H9 (cell line): ENCODE measurements at places on chromosomes 1 and 21.
A peak's percentile ranks its signal among the peaks of the same experiment; 100 is the strongest.

DNA sequence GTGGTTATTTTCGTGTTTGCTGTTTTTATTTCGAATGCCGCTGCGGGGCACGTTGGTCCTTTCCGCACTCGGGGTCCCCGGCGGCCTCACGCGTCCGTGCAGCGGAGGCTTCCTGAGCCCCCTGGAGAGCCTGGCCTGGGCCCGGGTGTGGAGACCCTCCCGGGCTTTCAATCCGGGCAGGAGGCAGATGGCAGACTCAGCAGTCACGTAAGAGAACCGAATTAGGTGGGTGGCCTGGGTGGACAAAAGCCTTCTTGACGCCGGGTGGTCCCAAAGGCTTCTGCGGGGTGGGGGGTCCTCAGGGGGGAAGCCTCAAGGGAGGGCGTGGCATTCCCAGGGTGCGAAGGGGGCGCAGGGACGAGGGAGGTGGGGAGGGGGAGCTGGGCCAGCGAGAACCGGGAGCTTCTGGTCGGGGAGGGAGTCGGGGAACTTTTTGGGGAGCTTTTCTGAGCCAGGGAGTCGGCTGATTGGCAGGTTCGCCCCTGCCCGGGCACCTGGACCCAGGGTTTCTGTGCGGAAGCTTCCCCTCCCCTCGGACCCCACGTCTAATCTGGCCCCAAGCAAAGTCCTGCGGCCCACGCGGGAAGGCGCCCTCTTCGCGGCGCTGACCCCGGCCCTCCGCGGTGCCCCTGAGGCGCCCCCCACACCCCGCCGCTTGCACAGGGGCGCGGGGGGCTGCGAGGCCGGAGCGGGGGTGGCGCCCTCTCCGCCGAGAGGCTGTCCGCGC lies 1.3 kb upstream of the HES4 start:
- DNase-seq, result peak; percentile 51

GRCh38 chr1:12339396-12339795 lies 109.6 kb downstream of the VPS13D start:
- no peak for DNase-seq

GRCh38 chr1:185816460-185816859 lies 82.3 kb downstream of the HMCN1 start:
- DNase-seq, result no peak

DNA sequence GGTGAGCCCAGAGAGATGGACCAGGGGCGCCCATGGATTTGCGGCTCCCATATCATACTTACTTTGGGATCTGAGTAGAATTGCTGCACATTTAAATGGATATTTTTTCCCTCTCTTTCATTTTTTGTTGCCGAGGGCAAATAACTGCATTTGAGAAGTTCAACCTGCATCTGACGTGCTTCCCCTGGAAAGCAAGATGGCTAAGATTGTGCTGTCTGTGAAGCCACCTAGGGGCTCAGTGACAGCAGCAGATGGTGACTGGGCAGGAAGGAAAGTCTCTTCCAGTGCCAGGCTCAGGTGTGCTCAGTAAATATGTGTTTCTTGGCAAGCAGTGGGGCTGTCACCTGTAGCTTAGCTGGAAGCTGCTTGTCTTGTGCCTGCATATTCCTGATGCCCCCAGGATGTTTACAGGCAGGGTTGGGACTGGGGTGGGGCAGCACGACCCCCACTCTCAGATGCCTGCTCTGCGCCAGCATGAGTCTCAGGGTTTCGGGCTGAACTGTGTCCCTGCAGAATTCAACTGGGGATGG lies 59.8 kb upstream of the ETV3 start:
- no peak for DNase-seq

- DNase-seq, result no peak
Observed at GRCh38 chr1:192682335-192682734, 46.4 kb downstream of the RGS13 start.

DNA sequence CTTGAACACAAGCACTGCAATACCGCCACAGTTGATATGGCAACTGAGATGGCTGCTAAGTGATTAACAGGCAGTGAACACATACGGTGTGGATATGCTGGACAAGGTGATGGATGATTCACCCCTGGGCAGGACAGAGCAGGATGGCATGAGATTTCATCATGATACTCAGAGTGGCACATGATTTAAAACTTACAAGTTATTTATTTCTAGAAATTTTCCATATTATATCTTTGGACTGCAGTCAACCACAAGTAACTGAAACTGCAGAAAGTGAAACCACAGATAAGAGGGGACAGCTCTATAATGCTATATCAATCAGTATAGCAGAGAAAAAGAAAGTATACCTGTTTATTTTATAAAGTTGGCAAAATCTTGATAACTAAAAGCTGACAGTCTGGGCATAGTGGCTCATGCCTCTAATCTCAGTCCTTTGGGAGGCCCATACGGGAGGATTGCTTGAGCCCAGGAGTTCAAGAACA lies 47.9 kb downstream of the PHACTR4 start:
- no peak for DNase-seq

GRCh38 chr1:58989845-58990244 lies 206.0 kb upstream of the JUN start:
- DNase-seq, result no peak

GRCh38 chr1:53731779-53732305 lies 7.1 kb downstream of the GLIS1 start:
- DNase-seq, result no peak

DNA sequence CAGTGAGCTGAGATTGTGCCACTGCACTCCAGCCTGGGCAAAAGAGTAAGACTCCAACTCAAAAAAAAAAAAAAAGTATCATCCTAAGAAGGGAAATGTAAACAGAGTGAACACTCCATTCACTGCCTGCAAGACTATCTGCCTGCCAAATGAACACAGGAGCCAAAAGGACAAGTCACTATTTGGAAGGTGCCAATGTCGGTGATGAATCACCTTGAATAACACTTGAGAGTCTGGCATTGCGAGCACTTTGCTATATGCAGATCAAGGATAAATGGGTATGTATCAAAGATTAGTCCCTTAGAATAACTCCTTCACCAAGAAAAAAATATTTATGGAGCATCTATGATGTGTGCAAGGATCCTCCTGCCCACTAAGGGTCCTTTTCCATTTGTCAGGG lies 6.6 kb downstream of the UBR4 start:
- DNase-seq, result no peak

DNA sequence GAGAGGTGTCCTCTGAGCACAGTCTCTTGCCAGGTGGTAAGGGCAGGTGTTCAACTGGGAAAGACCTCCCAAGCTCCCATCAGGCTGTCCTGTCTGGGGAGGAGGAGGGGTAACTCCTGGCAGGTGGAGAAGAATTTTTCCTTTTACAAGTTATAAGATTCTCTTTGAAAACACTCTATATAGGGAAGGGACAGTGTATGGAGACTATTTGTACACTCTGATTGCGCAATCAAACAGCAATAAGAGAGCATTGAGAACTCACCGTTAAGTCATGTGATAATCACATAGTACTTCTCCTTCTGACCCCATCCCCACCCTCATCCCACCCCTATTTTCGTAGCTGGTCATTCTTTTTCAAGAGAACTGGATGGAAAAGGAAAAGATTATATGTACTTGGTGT lies 179.3 kb upstream of the ZNF644 start:
- no peak for DNase-seq

GRCh38 chr1:38502758-38503157 lies 356.8 kb downstream of the RRAGC start:
- DNase-seq, result peak; percentile 87

DNA sequence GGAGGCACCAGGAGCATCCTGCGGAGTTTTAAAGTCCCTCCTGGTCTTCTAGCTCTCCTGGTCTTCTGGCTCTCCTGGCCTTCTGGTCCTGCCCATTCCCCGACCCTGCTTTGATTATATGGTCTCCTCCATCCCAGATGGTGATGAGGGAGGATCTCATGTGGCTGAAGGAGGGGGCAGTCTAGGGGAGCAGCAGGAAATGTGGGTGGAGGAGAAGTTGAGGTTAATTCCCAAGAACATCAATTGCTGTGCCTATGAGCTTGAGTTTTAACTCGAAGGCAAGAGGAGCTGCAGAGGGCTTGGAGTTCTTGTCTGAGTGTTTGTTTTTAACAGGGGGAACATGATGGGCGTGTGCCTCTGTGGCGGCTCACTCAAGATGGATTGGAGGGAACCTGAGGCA lies 408.8 kb downstream of the MATN1 start:
- DNase-seq, result no peak

DNA sequence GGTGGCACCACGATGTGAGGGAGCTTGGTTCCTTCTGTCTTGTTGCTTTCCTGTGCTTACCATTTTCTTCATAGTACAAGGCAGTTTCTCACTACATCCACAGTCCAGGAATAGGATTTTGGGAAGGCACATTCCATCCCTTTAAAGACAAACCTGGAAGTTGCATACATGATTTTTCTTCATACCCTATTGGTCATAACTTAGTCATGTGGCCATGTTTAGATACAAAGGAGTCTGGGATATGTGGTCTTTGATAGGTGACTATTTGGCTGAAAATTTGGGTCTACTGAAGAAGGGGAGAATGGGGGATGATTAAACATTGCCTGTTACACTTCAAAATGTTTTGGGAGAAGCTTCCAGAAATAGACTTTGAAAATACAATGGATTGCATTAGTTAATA lies 7.0 kb downstream of the DYRK1A start:
- no peak for DNase-seq

DNA sequence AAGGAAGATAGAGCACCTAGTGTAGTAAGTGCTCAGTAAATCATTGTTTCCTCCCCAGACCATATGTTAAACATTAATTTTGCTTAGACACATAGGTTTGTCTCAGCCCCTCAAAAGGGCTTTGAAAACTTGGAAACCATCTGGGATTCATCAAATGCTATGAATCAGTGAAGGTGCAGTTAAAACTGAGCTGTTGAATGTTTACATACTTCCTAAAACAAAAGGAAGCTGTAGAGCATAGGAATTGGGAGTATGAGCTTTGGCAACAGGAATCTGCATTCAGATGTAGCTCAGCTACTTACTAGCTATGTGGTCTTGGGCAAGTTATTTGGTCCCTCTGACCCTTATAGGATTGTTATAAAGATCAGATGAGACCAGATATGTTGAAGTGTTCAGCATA lies 18.7 kb upstream of the PODN start:
- DNase-seq, result no peak

DNA sequence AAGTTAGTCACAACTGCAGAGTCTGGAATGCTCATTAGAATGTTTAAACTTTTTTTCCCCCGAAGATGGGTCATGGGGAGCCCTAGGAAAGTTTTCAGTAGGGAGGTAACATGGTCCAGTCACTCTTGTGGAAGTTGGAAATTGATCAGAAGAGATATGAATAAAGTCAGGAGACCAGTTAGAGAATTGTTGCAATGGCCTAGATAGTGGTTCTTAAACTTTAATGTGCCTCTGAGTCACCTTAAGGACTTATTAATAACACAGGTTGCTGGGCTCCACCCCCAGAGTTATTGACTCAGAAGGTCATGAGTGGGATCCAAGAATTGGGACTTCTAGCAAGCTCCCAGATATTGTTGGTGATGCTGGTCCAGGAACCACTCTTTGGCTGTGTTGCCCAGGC lies 3.2 kb upstream of the TFAP2E start:
- no peak for DNase-seq

- no peak for DNase-seq
Observed at GRCh38 chr1:211825980-211826379, 4.6 kb downstream of the LPGAT1 start.

DNA sequence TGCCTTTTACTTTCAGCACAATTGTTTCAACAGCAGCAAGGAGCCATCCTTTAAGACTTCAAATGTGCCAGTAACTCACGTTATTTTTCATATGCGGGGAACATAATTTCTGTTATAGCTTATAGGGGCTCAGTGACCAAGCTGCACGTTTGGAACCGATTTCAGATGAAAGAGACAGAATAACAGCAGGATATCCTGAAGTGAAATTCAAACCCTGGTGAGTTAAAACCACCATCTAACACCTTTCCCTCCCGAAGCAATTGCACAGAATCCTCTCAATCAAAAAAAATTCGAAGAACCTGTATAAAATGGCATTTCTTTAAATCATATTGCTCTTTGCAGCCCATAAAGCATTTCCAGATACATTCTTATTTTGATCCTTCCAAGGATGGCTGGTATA lies 6.9 kb downstream of the SMYD2 start:
- no peak for DNase-seq

GRCh38 chr1:234842726-234843641 lies 233.0 kb upstream of the IRF2BP2 start:
- no peak for DNase-seq

DNA sequence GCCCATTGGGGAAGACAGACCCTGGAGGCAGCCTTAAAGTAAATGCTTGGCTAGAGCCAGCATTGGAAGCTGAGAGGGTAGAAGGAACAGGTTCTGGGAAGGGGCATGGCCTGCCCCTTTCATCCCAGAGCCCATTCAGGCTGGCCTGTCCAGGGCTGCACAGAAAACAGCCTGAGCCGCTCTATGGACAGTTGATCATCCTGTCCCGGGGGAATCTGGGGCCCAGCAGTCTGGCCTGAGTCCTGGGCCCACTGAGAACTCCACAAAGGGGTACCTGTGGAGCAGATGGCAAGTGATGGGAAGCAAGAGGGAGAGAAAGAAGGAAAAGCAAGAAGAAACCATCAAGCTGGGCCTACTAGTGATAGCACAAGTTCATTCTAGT lies 13.2 kb downstream of the TMEM81 start:
- no peak for DNase-seq

GRCh38 chr21:45317398-45318145 lies 29.9 kb upstream of the POFUT2 start:
- peak; percentile 26 for DNase-seq

DNA sequence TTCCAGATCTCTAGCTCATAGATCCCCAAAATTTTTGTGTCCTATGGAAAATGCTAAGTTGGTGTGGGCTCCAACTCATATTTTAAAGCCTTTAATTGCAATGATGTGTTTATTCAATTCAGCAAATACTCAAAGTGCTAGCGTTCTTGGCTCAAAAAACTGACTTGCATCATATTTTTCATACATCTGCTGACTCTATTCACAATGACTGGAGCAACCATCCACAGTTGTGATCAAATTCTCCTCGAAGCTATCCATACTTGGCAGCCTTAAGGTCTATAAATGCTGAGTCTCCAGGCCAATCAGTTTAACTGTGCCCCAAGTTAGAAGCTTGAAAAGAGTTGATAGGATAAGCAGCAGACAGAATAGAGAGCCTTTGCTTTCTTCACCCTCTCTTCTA lies 2.9 kb upstream of the ATP1A1 start:
- no peak for DNase-seq

DNA sequence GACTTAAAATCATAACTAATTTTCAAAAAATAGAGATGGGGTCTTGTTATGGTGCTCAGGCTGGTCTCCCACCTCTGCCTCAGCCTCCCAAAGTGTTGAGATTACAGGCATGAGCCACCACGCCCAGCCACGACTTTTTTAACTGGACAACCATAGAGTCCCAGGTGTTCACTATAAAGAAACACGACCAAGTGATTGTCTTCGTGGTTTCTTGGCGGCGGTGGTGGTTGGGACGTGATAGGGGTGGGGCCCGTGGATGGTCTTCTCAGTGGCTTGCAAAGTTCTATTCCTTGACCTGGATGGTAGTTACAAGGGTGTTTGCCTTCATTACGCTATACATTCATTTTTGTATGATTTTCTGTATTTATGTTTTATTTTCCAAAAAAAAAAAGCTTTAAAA lies 34.6 kb upstream of the COX20 start:
- no peak for DNase-seq

DNA sequence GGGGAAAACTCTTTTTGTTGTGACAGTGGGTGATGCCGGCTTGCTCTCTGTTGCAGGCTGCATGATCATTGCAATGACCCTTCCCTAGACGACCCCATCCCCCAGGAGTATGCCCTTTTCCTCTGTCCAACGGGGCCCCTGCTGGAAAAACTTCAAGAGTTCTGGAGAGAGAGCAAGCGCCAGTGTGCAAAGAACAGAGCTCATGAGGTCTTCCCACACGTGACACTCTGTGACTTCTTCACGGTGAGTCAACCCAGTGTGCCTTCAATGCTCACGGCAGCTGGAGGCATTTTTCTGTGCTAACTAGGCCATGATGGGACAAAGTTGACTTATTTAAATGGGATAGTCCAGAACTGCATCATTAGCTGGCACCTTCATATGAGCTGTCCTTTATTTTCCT lies 5.7 kb downstream of the UBASH3A start:
- DNase-seq, result no peak
